ENCODE measurements at places on chromosomes 7 and 10. TPM values are rescaled to one million over a fixed set of nuclear protein-coding genes. Genes with fewer than 3 reads are reported as not detected.

PITRM1 gene
- total RNA-seq: 85.3 TPM

WNT2 gene
- total RNA-seq: 0.70 TPM

ADAM22 gene
- 3.4 TPM for total RNA-seq

TAS2R4 gene
- 0.54 TPM for total RNA-seq

HECW1 gene
- not detected for total RNA-seq

NAT16 gene
- not detected for total RNA-seq

CHN2 gene
- total RNA-seq: 33.6 TPM

CDHR1 gene
- total RNA-seq: 1.3 TPM

NOM1 gene
- 13.0 TPM for total RNA-seq

GPR158 gene
- total RNA-seq: 0.05 TPM

GPR15LG gene
- total RNA-seq: not detected
